ENCODE measurements at places on chromosomes 3 and 15. TPM values are rescaled to one million over a fixed set of nuclear protein-coding genes. Genes with fewer than 3 reads are reported as not detected.

GYG1 gene
- 117 TPM for total RNA-seq

- no peaks in the 10 kb centered on the region for H3K27me3 ChIP-seq
- ATAC-seq, result no peak
- H3K27ac ChIP-seq, result no peak overlapping the region
- H3K4me1 ChIP-seq, result no peaks in the 10 kb centered on the region
- H3K36me3 ChIP-seq, result peaks cover 4% of the 10 kb centered on the region
Measured at GRCh38 chr3:187063286-187064121, 75.8 kb downstream of the RPL39L start.

GRCh38 chr3:66633402-66634381, 132.9 kb upstream of the LRIG1 start:
- H3K27me3 ChIP-seq, result no peaks in the 10 kb centered on the region
- H3K4me3 ChIP-seq, result no peak overlapping the region
- H3K4me1 ChIP-seq, result no peaks in the 10 kb centered on the region
- H3K27ac ChIP-seq, result no peak overlapping the region

- no peak overlapping the region for H3K27ac ChIP-seq
- ATAC-seq, result no peak
- no peak overlapping the region for H3K4me3 ChIP-seq
Measured at GRCh38 chr3:39668420-39668819, 141.0 kb upstream of the MYRIP start.

DNA sequence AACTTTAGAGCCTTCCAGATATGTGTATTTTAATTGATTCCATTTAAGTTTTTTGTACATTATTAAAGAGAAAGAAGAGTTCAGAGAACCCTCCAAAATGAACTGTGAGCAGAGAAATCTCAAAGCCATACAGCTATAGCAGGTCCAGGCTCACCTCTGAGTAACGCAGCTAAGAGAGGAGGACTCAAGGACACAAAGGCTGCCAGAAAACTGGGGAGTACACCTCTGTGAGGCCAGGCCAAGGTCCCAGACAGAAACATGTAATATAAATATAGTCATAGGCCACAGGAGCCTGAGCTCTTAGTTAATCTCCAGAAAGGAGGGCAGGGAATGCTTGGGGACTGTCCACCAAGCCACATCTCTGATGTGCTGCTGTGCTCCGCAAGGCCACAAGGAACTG, 66.5 kb downstream of the TMEM39A start:
- H3K27ac ChIP-seq, result no peak overlapping the region
- ATAC-seq, result no peak
- H3K36me3 ChIP-seq, result peaks cover 96% of the 10 kb centered on the region
- H3K27me3 ChIP-seq, result no peaks in the 10 kb centered on the region
- H3K4me1 ChIP-seq, result no peaks in the 10 kb centered on the region
- H3K4me3 ChIP-seq, result no peak overlapping the region

DNA sequence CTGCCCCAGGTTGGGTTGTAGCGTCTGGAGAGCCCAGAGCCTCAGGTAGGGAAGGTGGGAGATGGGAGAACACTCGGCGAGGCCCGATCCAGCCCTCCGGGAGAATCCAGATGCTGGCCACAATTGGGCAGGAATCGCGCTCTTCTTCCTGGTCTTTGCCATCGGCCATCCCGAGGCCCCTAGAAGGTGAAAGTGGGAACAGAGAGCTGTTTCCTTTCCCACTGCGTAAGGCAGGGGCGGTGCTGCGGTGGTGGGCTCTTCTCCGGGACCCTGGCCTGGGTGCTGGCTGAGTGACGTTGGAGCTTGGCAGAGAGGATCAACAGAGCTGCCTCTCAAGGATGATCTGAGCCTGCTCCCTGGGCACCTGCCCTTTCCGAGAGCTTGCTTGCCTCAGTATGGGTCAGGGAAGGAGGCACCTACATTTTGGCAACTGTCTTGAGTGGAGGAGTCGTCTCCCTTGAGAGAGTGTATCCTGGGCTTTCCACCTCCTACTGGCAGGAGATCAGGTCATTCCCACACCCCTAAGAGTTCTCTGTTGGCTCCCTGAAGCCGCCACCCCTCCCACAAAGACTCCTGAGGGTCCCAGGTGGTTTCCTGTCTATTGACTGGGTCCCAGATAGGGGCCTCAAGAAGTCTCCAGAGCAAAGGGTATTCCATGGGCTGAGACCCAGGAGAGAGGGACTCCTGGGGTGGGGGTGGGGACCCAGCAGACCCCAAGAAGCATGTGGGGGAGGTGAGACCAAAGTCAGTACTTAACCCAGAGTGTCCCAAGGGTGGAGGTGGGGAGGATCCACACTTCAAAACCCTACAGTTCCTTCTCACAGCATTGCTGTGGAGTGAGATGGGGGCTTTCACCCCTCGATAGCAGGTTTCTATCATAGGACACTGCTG, 1.6 kb downstream of the C15orf39 start:
- no peaks in the 10 kb centered on the region for H3K27me3 ChIP-seq
- H3K4me3 ChIP-seq, result peak overlapping the region; percentile 72
- H3K27ac ChIP-seq, result peak overlapping the region; percentile 90
- no peaks in the 10 kb centered on the region for H3K36me3 ChIP-seq
- no peak for ATAC-seq

DNA sequence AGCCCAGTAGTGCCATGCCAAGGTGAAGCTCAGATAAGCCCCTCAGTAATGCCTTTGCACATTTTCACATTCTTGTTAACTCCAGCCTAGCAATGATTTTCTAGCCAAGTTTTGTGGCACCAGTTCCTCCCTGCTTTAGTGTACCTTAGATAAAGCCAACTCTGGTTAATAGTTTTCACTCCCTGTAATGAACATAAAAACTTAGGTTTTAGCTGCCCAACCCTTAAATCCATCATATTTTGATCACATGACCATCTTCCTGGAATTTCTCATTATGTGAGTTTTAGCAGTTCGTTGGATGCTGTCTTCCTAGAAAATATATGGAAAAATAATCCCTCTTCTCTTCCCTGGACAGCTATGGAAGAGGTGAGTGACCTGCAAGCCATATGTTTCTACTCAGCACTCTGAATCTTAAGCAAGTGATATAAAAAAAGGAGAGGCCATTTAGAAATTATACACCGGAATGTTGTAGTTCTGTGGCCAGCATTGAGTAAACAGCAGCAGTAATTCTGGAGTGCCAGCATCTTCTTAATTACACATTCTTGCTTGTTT, 62.2 kb upstream of the P2RY1 start:
- no peak overlapping the region for H3K4me3 ChIP-seq
- no peak overlapping the region for H3K27ac ChIP-seq
- no peaks in the 10 kb centered on the region for H3K27me3 ChIP-seq
- ATAC-seq, result no peak
- no peaks in the 10 kb centered on the region for H3K36me3 ChIP-seq

CPLX3 gene
- not detected for total RNA-seq

DNA sequence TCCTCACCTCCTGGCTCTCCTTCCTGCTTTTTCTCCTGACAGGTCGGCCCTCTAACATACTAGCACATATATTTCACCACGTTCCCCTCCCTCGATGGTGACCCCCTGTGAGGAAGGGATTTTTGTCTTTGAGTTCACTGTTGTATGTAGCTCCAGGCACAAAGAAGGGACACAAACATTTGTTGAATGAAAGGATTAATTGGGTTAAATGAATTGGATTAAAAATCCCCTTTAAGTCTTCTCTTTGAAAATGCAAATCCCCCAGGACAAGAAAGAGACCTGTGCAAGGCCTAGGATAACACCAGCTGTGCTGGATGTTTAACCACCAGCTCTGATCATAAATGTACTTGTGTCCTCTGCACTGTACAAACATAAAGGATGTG, 3.3 kb downstream of the CALML4 start:
- ATAC-seq, result no peak
- H3K27ac ChIP-seq, result no peak overlapping the region
- H3K4me3 ChIP-seq, result no peak overlapping the region
- H3K27me3 ChIP-seq, result no peaks in the 10 kb centered on the region
- peaks cover 58% of the 10 kb centered on the region for H3K4me1 ChIP-seq

SLC22A13 gene
- 0.16 TPM for total RNA-seq

- no peak for ATAC-seq
- no peaks in the 10 kb centered on the region for H3K4me1 ChIP-seq
- no peak overlapping the region for H3K4me3 ChIP-seq
- no peaks in the 10 kb centered on the region for H3K27me3 ChIP-seq
Measured at GRCh38 chr3:27796365-27796875, 74.3 kb upstream of the EOMES start.

GRCh38 chr3:181899702-181900101, 188.0 kb downstream of the SOX2 start:
- H3K4me1 ChIP-seq, result no peaks in the 10 kb centered on the region
- H3K4me3 ChIP-seq, result no peak overlapping the region
- no peak overlapping the region for H3K27ac ChIP-seq
- no peaks in the 10 kb centered on the region for H3K27me3 ChIP-seq
- no peak for ATAC-seq
- H3K36me3 ChIP-seq, result no peaks in the 10 kb centered on the region

- H3K4me3 ChIP-seq, result no peak overlapping the region
- no peaks in the 10 kb centered on the region for H3K27me3 ChIP-seq
- no peak overlapping the region for H3K27ac ChIP-seq
- H3K4me1 ChIP-seq, result no peaks in the 10 kb centered on the region
- H3K36me3 ChIP-seq, result peaks cover 90% of the 10 kb centered on the region
Measured at GRCh38 chr3:33047842-33048834, 48.8 kb downstream of the GLB1 start.

SCG5 gene
- 4.2 TPM for total RNA-seq

KPNA4 gene
- total RNA-seq, result 69.5 TPM

DNA sequence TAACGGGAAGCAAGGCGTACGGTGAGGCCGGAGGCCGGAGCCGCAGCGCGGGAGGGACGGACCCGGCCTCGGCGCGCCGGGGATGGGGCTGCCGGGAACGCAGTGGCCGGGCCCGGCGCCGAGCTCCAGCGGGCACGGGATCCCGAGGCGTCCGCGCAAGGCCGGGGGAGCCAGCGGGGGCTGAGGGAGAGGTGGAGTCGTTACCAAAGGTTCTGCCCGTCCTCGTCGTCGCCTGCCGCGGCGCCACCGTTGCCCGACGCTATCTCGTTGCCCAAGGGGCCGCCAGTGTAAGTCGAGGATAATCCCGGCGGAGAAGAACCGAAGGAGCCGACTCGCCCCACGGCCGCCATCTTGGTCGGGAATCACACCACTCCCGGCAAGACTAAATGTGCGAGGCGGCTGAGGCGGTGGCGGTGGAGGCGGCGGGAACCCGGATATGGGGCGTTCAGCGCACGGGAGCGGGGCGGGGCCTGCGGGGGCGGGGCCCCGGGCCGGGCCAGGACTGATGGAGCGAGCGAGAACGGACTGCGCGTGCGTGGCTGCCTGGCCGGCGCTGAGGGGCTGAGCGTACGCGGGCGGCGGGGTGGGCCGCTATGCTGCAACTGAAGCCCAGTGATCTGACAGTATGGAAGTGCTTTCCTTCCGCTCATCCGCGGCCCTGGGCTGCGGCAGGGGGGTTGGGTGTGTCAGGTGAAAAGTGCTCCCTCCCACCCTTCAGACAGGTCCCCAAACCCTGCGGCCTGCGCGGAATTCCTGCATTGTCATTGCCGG, at the start of gene DYNC1LI1:
Gene DYNC1LI1, minus strand, starts transcription at position 438 of the 771 bp plus-strand sequence. Its CDS starts 88 bp downstream, at position 350.
- ATAC-seq, result peak; percentile 97
- peak within 1 kb of the TSS; percentile 82 for H3K27ac ChIP-seq
- H3K4me1 ChIP-seq, result peaks cover 44% of the 10 kb centered on the region
- no peaks in the 10 kb centered on the region for H3K27me3 ChIP-seq

GPR160 gene
- 0.81 TPM for total RNA-seq

DNA sequence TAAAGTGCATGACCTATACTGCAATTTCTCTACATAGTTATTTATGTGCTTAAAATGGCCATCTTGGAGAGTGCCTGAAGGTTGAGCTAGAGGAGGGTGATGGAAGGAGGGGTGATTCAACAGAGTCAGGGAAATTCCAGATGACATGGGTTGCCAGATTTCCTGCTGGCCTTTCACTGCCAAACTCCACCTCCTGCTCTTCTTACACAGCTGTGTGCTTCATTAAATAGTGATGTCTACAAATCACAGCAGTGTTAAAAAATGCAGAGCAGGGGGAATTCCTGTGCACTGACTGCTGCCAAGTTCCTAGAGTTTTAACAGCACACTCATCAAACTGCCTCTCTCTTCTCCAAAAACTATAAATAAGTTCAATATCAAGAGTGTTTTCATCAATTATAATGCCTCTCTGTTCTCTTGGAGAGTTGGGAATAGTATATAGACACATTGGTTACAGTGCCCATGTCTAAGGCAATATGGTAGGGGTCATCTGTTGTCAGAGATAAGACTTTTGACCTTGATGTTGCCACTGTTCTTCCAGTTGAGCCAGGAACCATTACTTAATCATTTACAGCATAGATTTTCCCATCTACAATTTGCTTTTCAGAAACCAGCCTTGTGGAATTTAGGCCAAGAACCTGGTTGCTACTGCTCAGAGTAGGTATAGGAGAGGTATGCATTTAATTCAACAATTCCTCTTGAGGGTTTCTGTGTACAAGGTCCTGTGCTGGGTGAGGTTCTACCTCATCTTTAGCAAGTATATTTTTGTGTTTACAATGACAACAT, 79.6 kb downstream of the TP63 start:
- no peaks in the 10 kb centered on the region for H3K36me3 ChIP-seq
- H3K27me3 ChIP-seq, result no peaks in the 10 kb centered on the region

DLL4 gene
- 3.8 TPM for total RNA-seq

DNA sequence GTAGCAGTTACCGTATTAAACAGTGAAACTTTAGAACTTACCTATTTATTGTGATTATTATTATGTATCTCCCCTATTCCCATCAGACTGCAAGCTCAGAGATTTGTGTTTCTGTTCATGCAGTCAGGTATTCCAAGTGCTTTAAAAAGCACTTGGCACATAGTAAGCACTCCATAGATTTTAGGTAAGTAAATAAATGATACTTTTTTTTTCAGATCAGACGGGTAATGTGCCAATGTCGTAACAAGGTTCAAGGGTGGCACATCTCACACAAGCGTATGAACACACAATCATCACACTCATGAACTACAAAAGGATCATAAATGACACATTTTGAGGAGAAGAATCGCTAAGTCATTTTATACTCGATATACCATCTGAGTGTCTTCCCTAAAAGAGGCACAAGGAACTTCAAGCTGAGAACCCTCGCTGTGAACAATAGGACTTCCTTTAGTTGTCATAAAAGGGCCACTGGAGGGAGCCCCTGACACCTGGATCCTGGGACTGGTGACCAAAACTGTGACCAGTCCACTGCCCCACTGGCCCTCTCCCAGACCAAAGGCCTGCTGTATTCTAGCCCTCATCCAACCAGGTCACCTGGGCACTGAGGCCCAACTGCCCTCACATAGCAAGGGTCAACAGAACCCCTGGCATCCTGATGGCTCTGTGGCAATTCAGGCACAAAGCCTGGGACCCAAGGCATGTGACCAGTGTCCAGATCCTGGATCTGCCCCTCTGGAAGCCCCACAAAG, 32.1 kb downstream of the KIF9 start:
- no peaks in the 10 kb centered on the region for H3K4me1 ChIP-seq
- ATAC-seq, result no peak
- H3K4me3 ChIP-seq, result no peak overlapping the region
- H3K27me3 ChIP-seq, result no peaks in the 10 kb centered on the region
- no peaks in the 10 kb centered on the region for H3K36me3 ChIP-seq

TAGLN3 gene
- total RNA-seq, result not detected

GP5 gene
- total RNA-seq, result not detected

Measured in gastroesophageal sphincter (tissue), 4 donors.